Activated naive CD4-positive, alpha-beta T cell treated with anti-CD3 and anti-CD28 coated beads, Interleukin-2, amount 50 U/mL, for 72 hours (primary cell): ENCODE measurements at places on chromosomes 6 and 20.

DNA sequence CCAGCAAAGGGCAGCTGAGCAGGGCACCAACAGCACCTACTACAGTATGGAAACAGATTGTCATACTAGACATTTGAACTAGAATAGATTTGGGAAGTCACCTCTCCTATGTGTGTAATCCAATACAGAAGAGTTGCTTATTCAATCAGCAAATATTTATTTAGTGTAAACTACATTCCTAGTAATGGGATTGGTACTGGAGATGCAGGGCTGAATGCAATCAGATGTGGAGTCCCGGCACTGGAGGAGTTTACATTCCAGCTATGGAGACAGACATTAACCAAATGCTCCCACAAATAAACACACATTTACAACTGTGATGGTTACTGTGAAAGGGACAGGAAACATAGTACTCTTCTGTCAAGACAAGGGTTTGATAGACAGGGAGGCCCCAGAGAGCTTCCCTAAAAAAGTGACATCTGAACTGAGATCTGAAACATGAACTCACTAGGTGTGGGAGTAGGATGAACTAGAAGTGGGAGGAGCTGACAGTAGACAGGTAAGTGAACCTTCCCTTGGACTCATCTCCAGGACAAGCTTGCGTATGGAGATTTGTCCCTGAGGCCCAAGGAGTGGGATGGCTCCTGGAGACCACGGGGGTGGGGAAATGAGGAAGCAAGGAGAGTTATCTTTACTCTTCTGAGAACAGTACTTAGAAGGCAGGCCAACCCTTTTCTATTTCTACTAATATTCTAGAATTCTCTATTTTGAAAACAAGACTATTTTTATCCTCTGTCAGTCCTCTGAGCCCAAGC, 420.5 kb downstream of the MAFB start:
- no peak for DNase-seq

- no peak for DNase-seq
These were observed 33.8 kb downstream of the PPP1R14C start for GRCh38 chr6:150176659-150177058.

DNA sequence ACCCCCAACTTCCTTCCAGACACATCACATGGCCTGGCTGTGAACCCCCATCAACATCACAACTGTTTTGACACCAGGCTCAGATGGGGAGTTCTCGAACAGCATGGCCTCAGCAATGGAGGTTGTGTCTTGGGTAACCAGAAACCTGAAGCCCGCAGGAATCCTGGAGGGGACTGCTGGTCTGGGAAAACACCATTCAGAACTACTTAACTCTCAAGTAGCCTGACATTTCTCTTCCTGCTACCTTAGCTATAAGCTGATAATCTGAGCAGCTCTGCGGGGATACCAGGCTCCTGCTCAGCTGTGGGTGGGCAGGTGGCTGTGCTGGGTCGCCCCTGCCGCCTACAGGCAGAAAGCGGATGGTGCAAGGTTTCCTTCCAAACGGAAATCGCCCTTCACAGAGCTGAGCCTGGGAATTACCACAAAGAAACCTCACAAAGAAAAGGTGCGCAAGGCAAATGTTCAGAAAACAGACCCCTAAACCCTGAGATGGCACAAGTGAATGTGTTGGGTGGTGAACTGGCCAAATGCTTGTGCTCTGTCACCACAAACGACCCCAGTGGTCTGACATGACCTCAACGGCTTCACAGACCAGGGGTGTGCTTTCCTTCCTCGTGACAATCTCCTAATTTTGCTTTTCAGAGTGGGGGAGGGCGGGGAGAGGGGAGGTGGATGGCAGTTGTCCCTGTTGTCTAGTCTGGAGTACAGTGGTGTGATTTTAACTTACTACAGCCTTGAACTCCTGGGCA, 29.5 kb downstream of the SNX5 start:
- no peak for DNase-seq

DNA sequence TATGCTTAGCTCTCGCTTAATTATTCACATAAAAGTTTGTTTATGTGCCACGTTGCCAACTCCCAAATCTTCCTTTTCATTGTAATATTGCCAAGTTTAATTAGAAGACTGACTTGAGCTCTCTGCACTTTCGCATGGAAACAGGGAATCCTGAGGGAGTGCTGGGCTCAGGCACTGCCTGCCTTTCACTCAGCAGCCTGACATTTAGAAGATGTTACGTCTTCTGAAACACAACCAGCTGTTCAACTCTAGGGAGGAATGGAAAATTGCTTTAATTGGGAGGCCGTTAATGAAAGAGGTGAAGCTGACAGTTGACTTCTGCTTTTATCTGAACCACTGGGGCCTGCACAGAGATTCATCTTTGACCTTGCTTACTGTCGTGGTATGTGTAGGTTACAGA, 77.4 kb upstream of the MTHFD1L start:
- DNase-seq, result no peak

GRCh38 chr6:113596387-113597230, 260.5 kb upstream of the MARCKS start:
- no peak for DNase-seq

GRCh38 chr6:114989279-114989964, 646.6 kb upstream of the HS3ST5 start:
- DNase-seq, result no peak

- DNase-seq, result no peak
These were observed 160.1 kb upstream of the QKI start for GRCh38 chr6:163254341-163254835.

DNA sequence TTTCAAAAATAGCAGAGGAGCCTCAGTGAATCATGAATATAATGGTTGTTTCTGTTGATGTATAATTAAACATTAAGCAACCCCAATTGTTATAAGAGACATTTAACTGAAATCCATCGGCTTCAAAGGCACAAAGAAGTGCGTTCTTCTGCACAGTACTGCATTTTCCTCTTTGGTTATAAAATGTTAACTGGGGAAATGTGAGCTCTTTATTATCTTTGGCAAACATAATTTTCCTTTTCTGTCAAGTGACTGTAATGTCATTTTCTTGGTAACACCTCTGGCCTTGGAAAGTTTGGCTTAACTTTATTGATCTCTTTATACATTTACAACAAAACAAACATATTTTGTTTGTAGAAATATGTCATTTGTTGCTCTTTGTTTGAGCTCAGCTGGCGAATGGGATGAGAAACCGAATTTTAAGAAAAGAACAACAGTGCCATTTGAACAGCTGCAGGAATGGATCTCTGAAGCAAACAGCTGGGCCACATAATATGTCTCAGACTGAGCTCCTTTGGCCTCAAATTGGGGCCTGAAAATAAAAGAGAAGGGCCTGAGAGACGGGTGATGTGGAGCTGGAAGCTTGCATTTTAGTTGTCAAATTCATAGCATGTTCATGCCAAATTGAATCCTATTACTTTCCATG, 427.0 kb upstream of the SPTLC3 start:
- no peak for DNase-seq

DNA sequence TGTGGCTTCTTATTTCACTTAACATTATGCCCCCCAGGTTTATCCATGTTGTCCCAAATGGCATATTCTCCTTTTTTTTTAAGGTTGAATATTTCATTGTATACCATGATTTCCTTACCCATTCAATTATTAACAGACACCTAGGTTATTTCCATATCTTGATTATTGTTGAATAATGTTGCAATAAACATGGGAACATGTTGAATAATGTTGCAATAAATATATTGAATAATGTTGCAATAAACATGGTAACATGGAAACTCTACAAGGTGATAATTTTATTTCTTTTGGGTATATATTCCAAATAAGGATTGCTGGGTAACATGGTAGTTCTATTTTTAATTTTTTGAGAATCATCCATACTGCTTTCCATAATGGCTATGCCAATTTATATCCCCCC, 648.1 kb downstream of the MMUT start:
- no peak for DNase-seq

- DNase-seq, result no peak
These were observed 24.7 kb upstream of the RALGAPA2 start for GRCh38 chr20:20737158-20737557.

DNA sequence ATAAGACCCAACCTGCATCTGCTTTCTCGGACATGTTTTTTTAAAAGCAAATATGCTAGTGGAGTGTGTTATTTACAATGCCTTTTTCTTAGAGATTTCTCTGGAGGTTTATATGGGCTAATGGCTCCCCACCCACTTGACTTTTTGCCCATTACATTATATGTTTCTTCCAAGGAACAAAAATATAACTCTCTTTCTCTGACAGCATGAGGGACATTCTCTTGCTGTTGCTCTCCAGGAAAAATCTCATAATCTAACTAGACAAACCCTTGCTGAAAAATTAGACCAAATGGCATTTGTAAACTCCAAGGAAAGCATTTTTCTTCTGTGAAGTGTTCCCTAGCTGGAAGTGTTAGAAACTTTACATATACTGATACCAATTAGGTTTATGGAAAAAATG, 213.7 kb downstream of the PRL start:
- no peak for DNase-seq

GRCh38 chr6:89010825-89011224, 47.4 kb upstream of the RNGTT start:
- DNase-seq, result no peak

DNA sequence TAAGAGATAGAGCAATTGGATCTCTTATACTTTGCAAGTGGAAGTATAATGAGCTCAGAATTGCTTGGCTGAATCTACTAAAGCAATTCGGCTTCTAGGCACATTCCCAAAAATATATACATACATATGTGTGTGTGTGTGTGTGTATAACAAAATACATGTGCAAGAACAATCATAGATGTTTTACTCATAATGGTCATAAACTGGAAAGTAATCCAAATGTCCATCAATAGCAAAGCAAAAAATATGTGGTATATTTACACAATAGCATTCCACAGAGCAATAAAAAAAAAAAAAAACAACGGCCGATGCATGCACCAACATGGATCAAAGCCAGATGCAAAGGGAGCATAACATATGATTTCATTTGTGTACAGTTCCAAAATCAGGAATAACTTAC, 707.9 kb downstream of the RFPL4B start:
- DNase-seq, result no peak

DNA sequence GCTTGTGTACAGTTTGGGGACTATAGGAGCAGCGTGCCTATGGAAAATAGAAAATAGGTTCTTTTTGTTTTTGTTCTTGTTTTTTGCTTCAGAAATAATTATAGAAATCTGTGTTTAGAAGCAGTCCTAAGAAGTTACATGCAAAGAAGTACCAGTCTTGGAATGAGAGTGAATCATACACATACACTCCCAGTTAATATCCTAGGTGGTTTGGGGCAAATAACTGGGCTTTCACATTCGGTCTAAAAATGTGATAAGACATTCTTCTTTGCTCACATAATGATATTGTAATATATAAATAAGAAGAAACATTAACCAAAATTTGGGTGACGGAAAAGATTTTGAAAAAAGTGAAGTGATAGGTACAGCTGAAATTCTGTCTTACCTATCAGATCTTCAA, 61.0 kb downstream of the ENPP1 start:
- DNase-seq, result no peak

- no peak for DNase-seq
These were observed 1.3 kb downstream of the PTK7 start for GRCh38 chr6:43077333-43077809.

DNA sequence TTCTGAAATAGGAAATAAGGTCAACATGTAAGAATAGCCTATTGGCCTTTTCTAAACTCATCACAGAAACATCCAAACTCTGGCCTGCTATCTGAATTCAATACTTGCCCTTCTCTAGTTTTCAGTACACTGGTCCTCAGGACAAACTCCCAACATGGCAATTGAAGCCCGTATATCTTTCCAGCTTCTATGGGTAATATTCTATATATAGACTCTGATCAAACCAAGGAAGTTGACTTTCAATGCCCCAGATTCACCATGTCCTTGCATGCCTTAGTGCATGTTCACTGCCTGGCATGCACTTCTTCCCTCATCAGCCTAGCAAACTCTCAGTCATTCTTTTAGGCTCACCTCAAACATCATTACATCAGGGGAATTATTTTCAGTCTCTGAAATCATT, 73.2 kb downstream of the RSPO3 start:
- DNase-seq, result no peak

GRCh38 chr6:73074175-73074574, 151.1 kb downstream of the KHDC1L start:
- no peak for DNase-seq

- DNase-seq, result no peak
These were observed 28.6 kb upstream of the ENPP5 start for GRCh38 chr6:46199387-46199786.

- DNase-seq, result no peak
These were observed 114.0 kb upstream of the CARMIL1 start for GRCh38 chr6:25165177-25165576.

- no peak for DNase-seq
These were observed 55.0 kb downstream of the ALDH5A1 start for GRCh38 chr6:24549674-24550353.

GRCh38 chr6:2244261-2245102, 923 bp downstream of the GMDS start:
- DNase-seq, result no peak

- peak; percentile 75 for DNase-seq
These were observed at the start of gene MYB for GRCh38 chr6:135180542-135181332. Gene MYB (plus strand): TSS chr6:135181308. CDS start chr6:135181514, 206 bp downstream.

GRCh38 chr6:53112871-53113270, 35.8 kb downstream of the GCM1 start:
- no peak for DNase-seq

DNA sequence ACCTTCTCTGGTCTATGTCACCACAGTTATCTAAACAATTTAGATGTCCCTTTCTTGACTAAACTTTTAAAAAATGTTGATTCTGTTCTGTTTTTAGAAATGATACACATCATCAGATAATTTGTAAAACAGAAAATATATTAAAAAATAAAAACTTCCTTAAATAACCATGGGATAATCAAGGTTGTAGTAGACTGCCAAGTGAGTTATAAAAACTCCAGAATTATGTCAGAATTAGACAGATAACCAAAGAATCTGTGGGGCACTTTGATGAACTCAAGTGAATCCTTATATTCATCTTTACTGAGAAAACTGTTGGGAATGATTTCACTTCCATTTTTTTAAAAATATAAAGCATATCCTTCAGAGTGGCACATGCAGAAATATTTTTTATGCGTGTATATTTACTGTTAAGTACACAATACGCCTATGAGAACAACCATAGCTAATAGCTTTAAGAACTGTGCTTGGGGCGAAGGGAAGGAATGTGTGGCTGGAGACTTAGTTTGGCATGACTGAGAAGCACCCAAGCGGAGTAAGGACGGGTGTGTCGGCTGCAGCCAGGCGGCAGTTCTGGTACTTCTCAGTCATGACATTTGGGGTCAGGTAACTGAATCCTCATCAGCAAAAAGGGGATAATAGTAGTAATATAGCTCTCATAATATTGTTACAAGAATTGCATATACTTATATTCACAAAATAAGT, 604.7 kb upstream of the CITED2 start:
- no peak for DNase-seq

DNA sequence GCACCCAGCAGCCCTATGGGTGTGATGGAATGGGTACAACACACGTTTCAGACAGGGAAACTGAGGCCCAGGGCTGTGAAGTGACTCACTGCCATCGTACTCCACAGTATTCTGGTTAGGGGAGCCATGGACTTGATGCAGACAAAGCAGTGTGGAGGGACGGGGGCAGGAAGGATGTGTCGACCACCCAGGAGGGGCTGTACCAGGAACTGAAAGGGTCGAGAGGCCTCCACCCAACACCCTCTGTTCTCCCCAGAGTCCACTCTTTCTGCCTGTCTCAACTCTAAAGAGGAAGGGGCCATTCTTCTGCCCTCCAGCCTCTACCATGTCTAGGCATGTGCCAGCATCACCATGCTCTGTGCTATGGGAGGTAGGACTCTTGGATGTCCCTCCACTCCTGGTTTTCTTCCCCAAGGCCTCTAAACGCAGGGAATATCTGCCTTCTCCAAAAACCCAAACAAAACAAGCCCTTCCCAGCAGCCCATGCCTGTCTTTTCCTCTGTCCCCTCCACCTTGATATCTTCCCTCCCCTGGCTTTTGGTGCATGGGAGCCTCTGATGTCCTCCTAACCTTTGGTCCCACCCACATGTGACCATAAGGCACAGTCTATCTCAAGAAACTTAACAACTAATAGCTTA, 7.4 kb downstream of the SLC22A1 start:
- DNase-seq, result no peak
